ENCODE measurements at places on chromosomes 1 and 21. TPM values are rescaled to one million over a fixed set of nuclear protein-coding genes. Genes with fewer than 3 reads are reported as not detected.

GRCh38 chr1:167067904-167068303, 22.3 kb downstream of the GPA33 start:
- H3K4me3 ChIP-seq: no peak overlapping the region
- no peak for DNase-seq
- H3K36me3 ChIP-seq: no peaks in the 10 kb centered on the region
- no peak overlapping the region for H3K27ac ChIP-seq

DNA sequence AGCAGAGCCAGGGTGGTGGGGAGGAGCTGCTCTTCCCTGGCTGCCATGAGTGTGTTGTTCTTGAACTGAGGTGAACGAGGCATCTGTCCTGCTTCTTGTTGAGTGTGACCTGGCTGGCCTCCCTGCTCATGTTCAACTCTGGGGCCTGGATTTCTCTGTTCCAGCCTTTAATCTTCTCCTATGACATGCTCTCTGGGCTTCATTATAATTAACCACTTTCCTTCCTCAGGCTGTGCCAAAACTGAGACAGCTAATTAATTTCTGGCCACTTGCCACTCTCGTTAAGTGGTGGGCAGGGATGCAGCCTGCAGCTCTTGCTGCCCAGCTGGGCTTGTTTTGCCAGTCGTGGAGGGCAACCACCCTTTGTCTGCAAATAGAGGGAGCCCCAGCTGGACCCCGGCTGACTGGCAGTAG, 23.3 kb downstream of the OPRD1 start:
- DNase-seq: no peak
- no peaks in the 10 kb centered on the region for H3K4me1 ChIP-seq
- no peaks in the 10 kb centered on the region for H3K27me3 ChIP-seq
- H3K36me3 ChIP-seq: no peaks in the 10 kb centered on the region
- H3K27ac ChIP-seq: no peak overlapping the region

GRCh38 chr1:108845991-108846390, 10.9 kb downstream of the AKNAD1 start:
- H3K36me3 ChIP-seq: no peaks in the 10 kb centered on the region
- H3K27me3 ChIP-seq: no peaks in the 10 kb centered on the region
- H3K27ac ChIP-seq: no peak overlapping the region
- DNase-seq: no peak

- H3K36me3 ChIP-seq: no peaks in the 10 kb centered on the region
- no peaks in the 10 kb centered on the region for H3K27me3 ChIP-seq
- no peak for DNase-seq
- H3K4me3 ChIP-seq: no peak within 1 kb of the TSS
Measured at GRCh38 chr1:173050865-173051264, at the start of gene TNFSF18. Gene TNFSF18 (minus strand): TSS chr1:173050941. CDS start chr1:173050896, 45 bp downstream.

GRCh38 chr1:228445843-228446650, 29.4 kb upstream of the TRIM17 start:
- H3K27ac ChIP-seq: no peak overlapping the region
- peaks cover 25% of the 10 kb centered on the region for H3K27me3 ChIP-seq
- H3K4me3 ChIP-seq: peak overlapping the region; percentile 41
- no peaks in the 10 kb centered on the region for H3K36me3 ChIP-seq

- peak; percentile 92 for DNase-seq
- H3K4me1 ChIP-seq: peaks cover 8% of the 10 kb centered on the region
- peak overlapping the region; percentile 79 for H3K27ac ChIP-seq
- no peaks in the 10 kb centered on the region for H3K27me3 ChIP-seq
Measured at GRCh38 chr1:36306902-36307456, 811 bp downstream of the SH3D21 start.

Gene EPHB2
- 0.93 TPM for total RNA-seq

Gene KCNK2
- 1.4 TPM for total RNA-seq

Gene KRTAP19-1
- total RNA-seq: not detected

Gene TEX38
- not detected for total RNA-seq

All from psoas muscle (tissue), 8 donors.